Right kidney (tissue), 9 donors: ENCODE measurements at places on chromosomes 7 and 10.

DNA sequence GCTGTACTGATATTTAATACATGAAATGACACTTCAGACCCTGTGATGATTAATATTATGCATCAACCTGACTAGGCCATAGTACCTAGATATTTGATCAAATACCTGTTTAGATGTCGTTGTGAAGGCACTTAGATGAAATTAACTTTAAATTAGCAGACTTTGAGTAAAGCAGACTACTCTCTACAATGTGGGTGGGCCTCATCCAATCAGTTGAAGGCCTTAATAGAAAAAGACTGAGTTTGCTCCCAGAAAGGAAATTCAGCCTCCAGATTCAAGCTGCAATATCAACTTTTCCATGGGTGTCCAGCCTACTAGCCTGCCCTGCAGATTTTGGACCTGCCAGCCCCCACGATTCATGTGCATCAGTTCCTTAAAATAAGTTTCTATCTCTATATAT is 68.6 kb upstream of the TMEM168 start:
- no peak for DNase-seq

DNA sequence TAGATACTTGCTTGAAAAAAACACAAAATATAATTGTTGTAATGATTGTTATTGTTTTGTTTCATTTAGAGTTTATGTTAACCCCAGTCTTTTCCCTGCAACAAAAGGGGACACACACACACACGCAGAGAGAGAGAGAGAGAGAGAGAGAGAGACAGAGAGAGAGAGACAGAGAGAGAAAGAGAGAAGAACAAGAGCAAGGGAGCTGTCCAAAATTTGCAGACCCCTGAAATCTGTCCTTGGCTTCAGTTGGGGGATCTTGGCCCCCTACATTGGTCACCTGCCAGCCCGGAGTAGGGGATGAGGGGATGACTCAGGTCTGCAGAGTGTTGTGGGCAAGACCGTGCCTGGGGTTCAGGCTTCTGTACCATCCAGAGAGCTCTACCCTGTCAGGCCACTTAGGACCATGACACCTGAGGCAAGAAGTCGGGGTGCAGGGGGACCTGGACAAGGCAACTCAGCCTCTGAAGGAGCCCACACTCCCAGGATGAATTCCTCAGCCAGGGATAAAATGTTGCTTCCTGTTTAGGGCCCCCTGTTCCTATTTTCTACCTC is 73.1 kb downstream of the RAMP3 start:
- DNase-seq, result no peak

- no peak for DNase-seq
These were observed 111.9 kb upstream of the ADAM12 start for GRCh38 chr10:126500185-126500584.

GRCh38 chr7:65840446-65840845 is 32.4 kb upstream of the VKORC1L1 start:
- no peak for DNase-seq

DNA sequence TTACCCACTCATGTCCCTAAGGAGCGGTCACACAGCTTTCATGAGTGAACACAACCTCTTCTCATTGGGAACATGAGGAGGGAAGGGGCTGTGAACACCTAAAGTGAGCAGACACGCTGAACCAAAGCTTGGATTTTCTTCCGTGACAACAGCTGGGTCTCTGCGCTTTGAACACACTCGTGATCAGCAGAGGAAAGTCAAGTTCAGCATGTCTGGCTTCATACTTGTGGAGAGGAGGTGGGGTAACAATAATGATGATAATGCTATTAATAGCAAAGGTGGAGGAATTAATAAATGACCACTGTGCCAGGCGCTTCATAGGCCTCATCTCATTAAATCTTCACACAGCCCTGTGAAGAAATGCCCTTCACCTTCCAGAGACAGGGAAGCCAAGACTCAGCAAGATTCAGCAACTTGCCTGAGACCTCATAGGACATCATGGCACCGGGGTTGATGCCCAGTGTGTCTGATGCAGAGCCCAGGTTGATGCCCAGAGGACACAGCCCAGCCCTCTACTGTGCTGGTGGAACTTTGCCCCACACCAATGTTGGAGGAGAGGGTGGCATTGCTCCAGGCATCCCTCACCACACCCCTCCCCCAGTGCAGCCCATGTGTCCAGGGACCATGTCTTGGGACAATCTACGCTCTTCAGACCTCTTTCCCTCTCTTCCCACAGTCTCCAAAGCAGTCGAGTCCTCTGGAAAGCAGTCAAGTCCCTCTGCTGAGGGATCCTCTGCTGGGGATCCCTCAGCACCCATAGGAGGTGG is 40.6 kb downstream of the GSDME start:
- DNase-seq, result no peak

GRCh38 chr10:3222626-3223025 is 50.0 kb upstream of the PITRM1 start:
- DNase-seq, result no peak

- DNase-seq, result no peak
These were observed 98.4 kb downstream of the OSBPL3 start for GRCh38 chr7:24881623-24882022.

DNA sequence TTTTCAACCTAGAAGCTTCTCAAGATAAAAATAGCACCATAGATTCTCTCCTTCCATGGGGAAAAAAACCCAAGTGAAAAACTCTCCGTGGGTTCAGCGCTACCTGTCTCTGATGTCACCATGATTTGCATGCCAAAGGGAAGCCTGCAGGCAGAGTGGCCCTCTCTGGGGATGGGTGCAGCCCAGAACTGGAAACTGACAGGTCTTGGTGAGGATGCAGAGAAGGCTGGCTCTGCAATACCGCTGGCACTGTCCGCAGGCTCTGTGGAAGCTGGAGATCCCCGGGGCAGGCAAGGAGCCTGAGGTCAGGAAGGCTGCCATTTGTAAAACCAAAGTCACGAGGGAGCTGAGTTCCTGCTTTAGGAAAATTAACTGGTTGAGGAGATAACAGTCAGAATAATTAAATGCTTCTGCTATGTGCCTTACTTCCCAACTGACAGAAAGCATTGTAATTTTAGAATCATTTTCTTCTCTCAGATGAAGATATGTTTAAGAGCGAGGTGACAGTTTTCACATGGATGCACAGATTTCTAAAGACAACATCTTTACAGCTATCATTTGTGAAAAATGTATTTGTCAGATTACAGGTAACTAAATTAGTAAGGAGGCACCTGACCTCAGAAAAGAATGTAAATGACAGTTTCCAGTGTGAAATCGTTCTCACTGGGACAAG is 731.5 kb upstream of the FZD8 start:
- no peak for DNase-seq

DNA sequence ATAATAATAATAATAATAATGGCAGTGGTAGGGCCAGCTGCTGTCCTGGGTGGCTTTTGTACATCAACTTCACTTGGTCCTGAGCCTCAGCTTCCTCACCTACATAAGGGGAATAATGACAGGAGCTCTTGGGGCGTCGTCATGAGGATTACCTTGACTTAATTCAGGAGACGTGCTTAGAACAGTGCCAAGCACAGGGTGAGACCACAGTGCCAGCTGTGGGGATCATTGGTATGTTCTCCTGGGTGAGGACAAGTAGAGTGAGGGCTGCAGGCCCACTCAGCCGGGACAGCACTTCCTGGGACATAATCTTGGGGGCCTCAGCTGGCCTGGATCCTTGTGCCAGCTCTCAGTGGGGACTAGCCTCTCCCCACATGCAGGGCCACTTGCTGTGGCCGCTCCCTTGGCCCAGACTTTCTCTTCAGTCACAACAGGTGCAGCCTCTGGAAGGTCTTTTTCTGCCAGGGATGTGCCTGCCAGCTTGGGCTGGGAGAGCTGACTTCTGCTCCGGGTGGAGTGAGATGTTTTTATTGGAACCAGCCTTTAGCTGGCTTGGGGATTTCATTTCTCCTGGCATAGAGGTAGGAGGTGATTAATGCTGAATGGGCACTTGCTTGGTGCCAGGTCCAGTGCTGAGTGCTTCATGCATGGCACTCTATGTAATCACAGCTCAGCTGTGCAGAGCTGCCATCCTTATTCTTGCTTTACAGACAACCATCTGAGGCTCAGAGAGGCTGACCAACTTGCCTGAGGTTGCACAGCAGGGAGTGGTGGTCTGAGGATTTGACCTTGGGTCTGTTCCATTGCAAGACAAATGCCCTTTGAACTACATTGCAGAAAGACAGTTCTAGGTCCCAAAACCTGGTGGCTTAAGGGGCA is 45.3 kb downstream of the TSPAN15 start:
- DNase-seq, result no peak

DNA sequence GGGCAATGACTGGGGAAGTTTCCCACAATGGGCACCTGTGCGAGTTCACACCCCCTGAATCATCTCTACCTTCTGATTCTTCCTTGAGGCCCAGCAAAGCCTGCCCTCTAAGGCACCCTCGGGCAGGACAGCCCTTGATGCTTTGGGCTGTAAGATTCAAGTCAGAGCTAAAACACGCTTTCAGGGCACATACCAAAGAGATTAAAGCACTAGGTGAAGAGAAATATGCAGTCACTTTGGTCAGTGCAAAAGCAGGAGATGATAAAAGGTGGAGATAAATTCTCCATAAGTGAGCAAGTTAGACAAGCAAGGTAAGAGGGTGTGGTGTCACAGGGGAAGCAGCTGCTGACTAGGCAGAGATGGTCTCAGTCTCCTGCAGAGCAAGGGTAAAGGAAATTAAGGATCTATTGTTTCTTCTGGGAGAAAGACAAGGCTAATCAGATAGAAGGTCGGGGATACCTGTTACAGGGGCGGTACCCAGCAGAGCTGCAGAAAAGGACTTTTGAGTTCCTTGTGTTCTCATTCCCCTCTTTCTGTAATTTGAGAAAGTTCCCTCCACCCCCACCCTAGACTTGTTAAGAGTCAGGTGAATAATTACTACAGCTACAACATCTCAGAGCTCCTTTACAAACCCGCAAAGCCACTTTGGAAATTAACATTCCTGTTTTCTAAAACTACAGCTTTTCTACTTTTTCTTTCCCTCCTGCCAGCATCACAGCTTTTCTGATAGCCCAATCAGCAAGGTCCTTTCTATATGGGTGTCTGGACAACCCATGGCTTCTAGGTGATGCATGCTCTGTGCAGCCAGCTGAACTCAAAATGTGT is 26.4 kb downstream of the PDLIM1 start:
- no peak for DNase-seq

DNA sequence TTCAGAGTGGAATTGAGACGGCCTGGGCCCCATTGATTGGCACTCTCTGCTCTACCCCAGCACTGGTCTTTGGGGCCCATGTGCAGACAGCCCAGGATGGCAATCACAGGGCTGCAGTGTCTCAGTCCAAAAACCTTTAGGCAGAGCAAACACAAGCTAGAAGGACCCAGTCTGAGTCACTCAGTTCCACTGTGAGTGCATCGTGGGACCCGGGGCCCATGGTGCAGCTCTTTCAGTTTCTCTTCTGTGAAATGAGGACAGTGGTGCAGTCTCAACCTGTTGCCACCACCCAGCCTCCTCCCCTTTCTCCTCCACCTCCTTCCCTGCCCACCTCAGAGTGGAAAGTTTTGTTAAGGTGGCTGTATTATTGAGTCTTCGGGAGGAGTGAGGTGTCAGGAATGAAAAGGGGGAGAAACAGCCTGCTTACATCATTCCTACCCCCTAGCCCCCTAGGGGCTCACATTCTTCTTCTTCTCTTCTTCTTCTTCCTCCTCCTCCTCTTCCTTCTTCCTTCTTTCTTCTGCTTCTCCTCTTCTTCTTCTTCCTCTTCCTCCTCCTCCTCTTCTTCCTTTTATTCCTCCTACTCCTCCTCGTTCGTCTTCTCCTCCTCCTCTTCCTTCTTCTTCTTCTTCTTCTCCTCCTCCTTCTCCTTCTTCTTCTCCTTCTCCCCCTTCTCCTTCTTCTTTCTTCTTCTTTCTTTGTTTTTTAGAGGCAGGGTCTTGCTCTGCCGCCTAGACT is 19.5 kb upstream of the CARD11 start:
- no peak for DNase-seq

DNA sequence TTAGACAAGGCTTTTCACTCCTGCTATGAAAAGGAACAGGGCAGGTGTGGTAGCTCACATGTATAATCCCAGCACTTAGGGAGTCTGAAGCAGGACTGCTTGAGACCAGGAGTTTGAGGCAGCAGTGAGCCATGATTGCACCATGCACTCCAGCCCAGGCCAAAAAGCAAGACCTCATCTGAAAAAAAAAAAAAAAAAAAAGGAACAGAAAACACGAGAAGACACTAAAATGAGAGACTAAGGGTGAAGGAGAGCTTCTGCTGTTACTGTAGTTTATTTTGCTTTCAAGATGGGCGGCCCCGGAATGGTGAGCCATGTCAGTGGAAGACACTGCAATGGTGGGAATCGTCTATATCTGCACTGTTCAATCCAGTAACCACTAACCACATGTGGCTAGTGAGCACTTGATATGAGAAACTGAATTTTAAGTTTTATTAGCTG is 9.9 kb downstream of the PIP4K2A start:
- no peak for DNase-seq

GRCh38 chr10:88100281-88100680 is 236.9 kb downstream of the PTEN start:
- no peak for DNase-seq

DNA sequence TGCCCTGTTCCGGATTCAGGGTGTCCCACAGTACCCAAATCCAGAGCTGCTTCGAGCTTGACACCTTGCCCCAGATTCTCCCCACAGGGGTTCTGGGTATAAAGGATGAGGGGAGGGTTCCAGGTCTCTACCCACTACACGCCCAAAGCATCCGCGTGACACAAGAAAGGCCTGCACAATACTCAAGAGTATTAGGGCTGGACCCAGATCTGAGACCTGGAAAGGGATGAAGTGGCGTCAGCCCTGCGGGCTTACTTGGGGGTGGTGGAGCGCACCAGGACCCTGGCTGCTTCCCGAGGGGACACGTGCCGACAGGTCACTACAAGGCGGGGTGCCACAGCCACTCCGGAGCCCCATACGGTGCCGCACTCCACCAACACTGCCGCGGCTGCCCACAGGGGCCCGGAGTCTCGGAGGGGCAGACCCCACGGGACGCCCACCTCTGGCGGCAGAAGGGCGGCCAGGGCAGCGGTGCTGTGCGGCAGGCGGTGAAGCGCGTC is 1.3 kb downstream of the TYSND1 start:
- no peak for DNase-seq

DNA sequence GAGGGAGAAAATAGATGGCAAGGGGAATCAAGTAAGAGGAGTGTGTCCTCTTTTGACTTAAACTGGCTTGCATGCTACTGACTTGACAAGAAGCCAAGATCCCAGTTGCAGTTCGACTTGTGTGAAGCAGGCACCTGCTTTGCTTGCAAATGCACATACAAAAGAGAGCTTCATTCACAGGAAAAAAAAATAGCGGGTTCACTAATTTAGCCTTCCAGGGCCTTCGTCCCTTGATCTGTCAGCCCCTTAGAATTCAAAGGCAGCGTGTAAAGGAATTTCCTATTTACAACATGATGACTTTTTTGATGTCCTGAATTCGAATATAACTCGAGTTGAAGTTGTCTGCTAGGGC is 192.1 kb downstream of the CELF2 start:
- no peak for DNase-seq

DNA sequence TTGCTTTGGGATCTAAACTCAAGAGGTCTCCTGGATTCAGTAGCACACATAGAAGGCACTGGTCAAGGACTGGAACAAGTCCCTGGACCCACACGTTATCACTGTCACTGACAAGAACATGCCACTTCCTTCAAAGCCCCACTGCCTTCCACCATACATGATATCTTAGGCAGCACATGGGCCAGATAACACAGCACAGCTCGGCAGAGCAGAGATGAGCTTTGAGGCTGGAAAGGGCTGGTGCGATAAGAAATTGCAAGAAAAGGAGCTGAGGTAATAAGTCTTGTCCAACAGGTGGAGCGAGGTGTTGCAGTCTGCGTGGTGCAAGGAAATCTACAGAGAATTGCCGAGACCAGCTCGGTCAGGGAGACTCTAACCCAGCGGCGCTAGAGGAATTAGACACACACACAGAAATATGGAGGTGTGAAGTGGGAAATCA is 139.8 kb upstream of the CDK13 start:
- no peak for DNase-seq
